T-helper 17 cell (primary cell): ENCODE measurements at places on chromosomes 5 and 9.

- DNase-seq = no peak
These were observed 24.4 kb upstream of the VDAC1 start for GRCh38 chr5:134029156-134029555.

DNA sequence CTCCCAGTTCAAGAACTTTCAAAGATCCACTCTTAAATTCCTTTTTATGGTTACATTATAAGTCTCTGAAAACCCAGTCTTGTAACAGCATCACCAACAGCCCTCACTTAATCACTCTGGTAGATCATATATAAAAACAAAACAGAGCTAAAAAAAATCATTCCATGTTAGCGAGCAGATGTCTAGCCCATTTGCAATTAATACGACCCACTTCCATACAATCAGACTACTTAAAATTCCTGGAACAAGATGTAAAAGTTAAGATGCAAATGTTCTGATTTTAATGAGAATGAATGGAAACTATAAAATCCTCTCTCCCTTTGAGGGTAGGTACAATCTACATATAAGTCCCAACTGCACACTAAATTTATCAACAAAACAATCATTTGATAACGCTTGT, 167.0 kb downstream of the MED27 start:
- DNase-seq = no peak

- DNase-seq = no peak
These were observed 255.8 kb upstream of the PUM3 start for GRCh38 chr9:3099646-3100045.

DNA sequence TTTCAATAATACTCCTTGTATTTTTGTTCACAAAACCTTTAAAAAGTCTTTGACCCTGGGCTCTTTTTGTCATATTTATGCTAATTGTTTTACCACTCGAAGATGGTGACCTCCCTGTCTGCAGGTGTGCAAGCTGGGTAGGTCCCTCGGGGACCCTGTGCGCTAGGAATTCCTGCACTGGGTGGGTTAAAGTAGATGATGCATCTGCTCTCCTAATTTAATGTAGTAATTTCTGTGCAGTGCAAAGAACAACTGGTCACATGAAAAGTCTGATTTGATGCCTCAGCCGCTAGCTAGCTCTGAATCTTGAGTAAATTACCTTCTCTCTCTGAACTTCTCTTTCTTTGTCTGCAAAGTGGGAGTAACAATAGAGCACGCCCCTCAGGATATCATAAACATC, 139.1 kb upstream of the OTULINL start:
- DNase-seq = no peak

DNA sequence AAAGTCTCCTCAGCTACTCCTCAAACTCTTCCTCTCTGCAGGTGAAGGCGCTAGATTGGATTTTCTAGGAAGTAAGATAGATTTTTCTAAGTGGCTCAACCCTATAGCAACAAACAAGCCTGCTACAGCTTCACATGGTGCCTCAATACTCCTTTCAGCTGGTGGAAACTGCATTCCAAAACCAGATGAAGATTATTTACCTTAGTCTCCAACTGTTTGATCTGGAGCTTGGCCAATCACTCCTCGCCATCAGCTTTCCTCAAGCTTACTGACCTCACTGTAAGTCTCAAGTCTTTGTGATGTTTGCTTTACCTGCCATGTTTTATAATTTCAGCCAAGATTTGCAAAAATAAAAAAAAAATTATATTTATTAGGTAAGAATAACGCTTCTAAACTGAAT, 622.4 kb downstream of the CHSY3 start:
- DNase-seq = no peak

DNA sequence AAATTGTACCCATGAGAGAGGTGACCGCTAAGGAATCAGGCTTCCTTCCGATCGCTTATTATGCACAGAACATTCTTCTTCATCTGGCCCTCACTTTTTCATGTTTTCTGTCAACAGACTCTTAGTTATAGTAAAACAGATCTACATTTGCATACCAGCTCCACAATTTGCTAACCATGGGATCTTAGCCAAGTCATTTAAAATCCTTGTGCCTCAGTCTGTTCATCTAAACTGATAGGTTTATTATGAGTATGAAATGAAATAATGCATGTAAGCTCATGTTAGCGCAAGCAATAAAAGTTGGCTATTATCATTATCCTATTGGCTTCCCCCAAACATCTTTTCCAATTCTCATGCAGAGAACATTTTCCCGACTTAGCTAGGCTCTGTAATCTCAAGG, 42.3 kb downstream of the FGF1 start:
- no peak for DNase-seq

DNA sequence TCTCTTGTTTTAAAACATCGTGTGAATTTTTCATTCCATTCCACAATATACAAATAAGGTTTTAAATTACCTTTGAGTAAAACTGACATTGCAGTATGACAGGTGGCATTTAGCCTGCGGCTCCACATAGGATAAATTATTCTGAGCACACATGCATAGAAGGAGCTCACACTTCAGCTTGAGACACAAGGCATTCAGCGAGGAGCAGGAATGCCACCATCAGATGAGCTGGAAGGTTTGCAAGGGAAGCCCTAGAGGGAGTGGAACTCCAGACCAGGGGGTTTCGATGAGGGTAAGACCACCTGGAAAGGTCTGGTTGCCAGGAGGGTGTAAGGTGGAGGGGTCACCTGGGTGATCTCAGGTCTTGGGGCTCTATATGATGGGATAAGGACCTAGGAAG, 259.0 kb upstream of the ADRA1B start:
- DNase-seq = no peak
